Kasumi-1 (cell line): ENCODE measurements at places on chromosomes 2 and 18.

- peak; percentile 10 for DNase-seq
Measured at GRCh38 chr2:216683846-216684245, 11.5 kb downstream of the IGFBP5 start.

- DNase-seq, result no peak
Measured at GRCh38 chr18:3794537-3795348, 344.8 kb downstream of the TGIF1 start.

DNA sequence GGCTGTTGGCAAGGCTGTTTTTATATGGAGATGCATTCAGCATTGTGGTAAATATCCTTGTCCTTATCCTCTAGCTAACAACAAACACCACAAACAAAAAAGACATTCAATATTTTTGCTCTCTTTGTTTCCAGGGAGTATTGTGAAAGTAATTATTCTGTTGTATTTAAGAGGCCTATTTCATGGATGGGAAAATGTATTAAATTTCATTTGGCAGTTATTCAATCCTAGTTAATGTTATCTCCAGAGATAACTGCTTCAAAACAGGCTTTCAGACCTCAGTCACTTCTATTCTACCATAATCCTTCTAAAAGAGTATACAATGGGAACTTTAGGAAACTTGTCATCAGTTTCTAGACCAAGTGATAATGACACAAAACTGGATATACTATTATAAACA lies 280.5 kb upstream of the CCDC68 start:
- DNase-seq, result no peak

- peak; percentile 90 for DNase-seq
Measured at GRCh38 chr2:47072018-47072691, 83.0 kb downstream of the STPG4 start.

DNA sequence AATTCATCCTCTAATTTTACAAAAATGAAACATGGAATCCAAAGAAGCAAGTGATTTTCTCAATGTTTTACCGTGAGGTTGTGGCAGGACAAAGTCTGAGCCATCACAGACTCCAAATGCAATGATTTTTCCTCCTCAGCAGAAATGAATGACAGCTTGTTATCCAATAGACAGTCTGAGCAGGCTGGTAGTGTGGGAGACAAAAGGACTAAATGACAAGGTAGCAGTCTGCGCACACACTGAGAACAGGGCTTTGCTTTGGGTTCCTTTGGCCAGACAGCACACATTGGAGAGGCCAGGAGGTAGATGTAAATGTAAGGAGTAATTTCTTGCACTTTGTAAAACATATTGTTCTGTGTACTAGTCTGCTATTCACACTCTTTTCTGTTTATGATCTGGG lies 50.3 kb upstream of the RGPD4 start:
- DNase-seq, result no peak

- no peak for DNase-seq
Measured at GRCh38 chr2:37838541-37839167, 86.4 kb upstream of the RMDN2 start.

- no peak for DNase-seq
Measured at GRCh38 chr2:203871371-203871983, 3.9 kb downstream of the CTLA4 start.

GRCh38 chr2:57891086-57891712 lies 155.4 kb upstream of the VRK2 start:
- no peak for DNase-seq
